Endothelial cell of umbilical vein (primary cell): ENCODE measurements at places on chromosomes 7 and 10. TPM values are rescaled to one million over a fixed set of nuclear protein-coding genes. Genes with fewer than 3 reads are reported as not detected.

The FXYD4 gene
- total RNA-seq: not detected in 2 replicates

The BMPER gene
- 0.13 and 0.32 TPM in 2 replicates for total RNA-seq

GRCh38 chr10:121541450-121542120, 56.7 kb downstream of the FGFR2 start:
- no peak for DNase-seq

DNA sequence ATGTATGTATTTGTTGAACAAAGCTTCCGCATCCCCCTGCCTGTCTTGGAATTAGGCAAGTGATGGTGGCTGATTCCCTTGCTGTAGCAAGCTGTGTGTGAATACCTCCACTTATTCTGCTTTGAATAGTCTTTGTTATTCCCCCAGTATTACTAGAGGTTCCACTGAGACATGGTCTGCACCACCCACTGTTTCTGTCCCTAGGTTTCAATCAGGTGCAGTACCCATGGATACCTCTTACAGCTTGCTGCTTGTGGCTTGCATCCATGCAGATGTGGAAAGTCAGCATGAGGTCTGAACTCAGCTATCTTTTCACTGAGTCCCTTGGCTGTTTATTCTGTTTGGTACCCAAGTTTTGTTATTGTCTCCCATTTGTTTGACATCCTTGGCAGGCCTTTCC, 447.4 kb downstream of the GRM8 start:
- DNase-seq: no peak

The ZNF3 gene
- total RNA-seq: 30.9 and 31.1 TPM in 2 replicates

The TFR2 gene
- 0.60 and 0.95 TPM in 2 replicates for total RNA-seq

The TMEM139 gene
- total RNA-seq: not detected in 2 replicates

The CUEDC2 gene
- 61.5 and 62.6 TPM in 2 replicates for total RNA-seq

GRCh38 chr10:94803307-94803706, 40.8 kb downstream of the CYP2C19 start:
- DNase-seq: no peak

DNA sequence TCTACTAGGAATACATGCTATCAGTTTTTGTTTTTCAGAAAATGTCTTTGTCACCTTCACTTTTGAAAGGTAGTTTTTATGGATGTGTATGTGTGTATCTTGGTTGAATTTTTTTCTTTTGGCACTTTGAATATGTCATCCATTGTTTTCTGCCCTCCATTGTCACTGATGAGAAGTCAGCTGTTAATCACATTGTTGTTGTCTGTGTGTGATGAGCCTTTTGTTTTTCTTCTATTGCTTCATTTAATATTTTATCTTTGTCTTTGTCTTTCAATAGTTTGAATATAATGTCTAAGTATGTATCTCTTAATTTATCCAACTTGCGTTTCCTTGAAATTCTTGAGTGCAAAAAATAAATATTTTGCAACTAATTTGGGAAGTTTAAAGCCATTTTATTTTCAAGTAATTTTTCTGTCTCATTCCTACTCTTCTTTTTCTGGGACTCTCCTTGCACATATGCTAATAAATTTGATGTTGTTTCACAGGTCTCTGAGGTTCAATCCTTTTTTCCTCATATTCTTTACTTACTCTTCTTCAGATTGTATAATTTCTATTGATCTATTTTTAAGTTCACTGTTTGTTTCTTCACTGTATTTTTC, 546.9 kb upstream of the GHITM start:
- no peak for DNase-seq

The DRGX gene
- total RNA-seq: not detected in 2 replicates

DNA sequence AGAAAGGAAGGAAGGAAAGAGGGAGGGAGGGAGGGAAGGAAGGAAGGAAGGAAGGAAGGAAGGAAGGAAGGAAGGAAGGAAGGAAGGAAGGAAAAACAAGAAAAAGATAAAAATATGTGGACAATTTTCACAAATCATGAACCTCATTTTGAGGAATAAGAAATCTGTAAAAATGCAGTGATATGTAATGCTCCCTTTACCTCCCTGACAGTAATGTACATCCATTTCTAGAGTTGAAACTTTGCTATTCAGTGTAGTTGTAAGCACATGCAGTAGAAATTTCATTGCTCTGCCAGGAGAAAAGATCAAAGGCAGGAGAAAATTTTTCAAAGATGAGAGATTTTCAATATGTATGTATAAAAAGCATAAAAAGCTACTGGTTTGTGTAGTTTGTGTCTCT, 189.5 kb upstream of the MYO3A start:
- no peak for DNase-seq

The BAIAP2L1 gene
- total RNA-seq: 1.1 and 1.2 TPM in 2 replicates
